ENCODE measurements at places on chromosomes 12 and 14.

GRCh38 chr12:78181544-78182162 is 351.0 kb downstream of the NAV3 start:
- no peak for DNase-seq

DNA sequence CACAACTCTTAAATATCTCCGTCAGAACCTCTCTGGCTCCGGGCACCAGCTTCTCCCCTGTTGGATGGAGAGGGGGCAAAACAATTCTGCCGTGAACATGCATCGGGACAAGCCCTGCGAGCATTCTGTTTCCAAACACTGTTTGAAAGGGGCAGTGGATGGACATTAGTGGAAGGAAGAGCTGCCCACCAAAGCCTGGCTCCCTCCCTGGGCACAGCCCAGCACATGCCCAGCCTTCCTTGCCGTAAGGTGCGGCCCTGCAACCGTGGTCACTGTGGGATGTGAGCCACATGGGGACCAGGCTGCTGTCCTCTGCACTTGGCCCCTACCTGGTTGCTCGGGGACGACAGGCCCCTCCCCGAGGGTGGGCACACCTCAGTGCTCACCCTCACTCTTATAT is 54.0 kb downstream of the TRAFD1 start:
- no peak for DNase-seq

- DNase-seq, result no peak
Observed at GRCh38 chr12:7139200-7139599, 9.0 kb downstream of the CLSTN3 start.

DNA sequence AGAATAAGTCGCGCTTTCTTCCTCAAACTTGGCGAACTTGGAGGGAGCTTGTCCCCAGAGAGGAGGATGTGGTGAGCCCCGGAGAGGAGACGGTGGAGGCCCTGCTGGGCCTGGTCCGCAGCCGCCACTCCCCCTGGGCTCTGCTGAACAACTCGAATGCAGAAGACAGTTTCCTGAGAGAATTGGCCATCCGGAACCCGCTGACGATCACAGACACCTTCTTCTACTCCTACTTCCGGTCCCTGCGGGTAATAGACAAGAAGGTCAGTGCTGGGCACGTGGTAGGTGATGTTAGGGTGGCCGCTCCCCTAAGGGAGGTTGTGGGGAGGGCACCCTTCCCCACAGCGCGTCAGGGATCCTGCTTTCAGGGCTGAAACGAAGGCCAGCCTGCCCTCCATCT is 1.6 kb downstream of the LRRC43 start:
- no peak for DNase-seq

DNA sequence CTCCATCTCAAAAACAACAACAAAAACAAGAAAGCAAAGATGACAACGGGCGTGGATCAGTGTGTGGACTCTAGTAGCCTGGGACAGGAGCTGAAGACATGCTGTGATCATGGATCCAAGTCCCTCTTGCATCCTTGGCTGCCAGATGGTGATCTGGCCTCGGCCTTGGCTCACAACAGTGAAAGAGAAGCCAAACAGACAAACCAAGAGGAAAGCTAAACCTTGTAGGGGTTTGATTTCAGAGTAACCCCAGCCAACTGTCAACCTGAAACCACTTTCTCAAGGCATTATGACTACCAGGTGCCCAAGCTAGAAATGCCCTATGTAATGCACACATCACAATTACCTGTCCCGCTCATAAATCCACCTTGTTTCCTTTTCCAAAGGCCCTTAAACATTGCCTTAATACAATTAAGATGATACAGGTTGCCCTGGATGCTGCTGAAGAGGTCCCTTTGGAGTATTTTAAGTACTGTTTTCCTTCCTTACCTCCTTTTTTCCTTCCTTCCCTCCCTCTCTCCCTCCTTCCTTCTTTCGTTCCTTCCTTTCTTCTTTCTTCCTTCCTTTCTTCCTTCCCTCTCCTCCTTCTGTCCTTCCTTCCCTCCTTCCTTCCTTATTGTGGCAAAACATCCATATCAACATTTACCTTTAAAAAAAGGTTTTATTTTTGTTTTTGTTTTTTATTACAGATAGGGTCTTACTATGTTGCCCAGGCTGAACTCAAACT is 41.4 kb upstream of the NINJ2 start:
- no peak for DNase-seq

- DNase-seq, result no peak
Observed at GRCh38 chr14:88562532-88562830, 356 bp upstream of the ZC3H14 start.

- no peak for DNase-seq
Observed at GRCh38 chr12:126581655-126582054, 1516.4 kb downstream of the AACS start.

DNA sequence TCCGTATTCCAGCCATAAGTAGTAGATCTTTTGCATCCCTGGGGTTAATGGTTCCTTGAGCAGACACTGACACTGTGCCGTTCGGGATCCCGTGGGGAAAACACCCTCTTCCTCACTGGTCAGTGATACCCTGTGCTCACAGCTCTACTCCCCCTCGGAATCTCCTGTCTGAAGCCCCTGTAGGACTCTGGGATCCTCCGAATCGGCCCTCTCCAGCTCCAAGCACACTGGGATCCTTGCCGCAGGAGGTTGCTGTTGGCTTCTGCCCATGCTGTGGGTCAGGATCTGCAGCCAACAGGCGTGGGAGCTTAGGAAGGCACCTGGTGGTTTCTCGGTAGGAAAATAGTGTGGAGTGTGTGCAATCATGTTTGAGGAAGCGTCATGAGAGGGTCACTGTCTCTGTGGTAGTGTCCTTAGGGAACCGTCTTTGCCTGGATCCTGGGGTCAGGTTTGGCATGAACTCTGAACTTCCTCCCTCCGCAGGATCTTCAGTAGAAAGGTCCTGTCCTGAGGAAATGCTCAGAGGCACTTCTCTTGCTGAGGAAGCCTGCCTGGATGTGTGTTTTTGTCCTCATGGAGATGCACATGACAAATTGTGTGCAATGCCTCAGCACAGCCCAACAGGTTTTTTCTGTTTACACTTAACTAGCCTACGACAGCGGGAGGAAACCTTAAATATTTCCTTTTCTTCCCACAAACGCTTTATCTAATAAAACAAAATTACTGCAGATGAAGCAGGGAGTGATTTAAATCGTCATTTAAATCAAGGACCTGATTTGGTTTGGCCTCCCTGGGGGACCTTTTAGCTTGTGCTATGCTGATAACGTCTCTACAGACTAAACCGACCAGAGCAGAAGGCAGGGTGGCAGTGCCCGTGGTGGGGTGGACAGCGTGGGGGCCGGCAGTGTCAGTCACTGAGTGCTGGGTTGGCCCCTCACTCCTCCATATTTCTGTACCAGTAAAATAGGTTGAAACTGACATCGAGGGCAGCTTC is 18.7 kb downstream of the FBXL14 start:
- DNase-seq, result no peak

- DNase-seq, result no peak
Observed at GRCh38 chr14:36428350-36428749, 91.7 kb downstream of the NKX2-1 start.

DNA sequence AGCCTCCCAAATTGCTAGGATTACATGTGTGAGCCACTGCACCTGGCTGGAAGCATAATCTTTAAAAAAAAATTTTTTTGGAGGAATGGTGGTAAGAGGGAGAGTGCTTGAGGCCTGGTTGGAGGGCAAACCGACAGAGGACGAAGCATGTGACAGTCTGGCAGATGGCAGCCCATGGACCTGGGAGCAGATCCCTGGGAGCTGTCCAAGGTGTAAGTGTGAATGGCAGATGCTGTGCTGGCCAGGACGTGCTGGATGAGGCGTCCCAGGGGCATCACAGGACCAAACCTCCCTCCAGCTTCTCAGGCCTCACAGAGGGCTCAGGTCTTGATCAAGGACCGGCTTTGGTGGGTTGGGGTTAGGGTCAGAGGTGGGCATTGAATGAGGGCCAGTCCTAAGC is 128.4 kb upstream of the NCOR2 start:
- DNase-seq, result no peak

DNA sequence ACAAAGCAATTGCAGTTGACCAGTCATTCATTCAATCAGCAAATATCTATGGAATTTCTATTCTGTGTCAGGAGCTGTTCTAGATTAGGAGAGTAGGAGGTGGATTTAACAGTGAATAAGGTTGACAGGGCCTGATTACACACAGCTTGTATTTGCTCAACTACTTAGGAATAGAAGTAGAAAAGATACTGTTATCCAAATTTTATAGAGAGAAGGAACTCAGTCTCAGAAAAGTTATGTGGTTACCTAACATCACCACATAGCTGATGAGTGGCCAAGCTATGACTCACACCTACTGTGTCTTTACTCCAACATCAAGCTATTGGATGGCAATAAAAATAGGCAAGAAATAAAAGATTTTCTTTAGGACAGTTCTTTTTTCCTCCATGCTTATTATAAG is 374.8 kb downstream of the RMST start:
- no peak for DNase-seq

GRCh38 chr12:62879691-62880090 is 55.3 kb downstream of the PPM1H start:
- no peak for DNase-seq

GRCh38 chr12:132206046-132206434 is 61.8 kb downstream of the NOC4L start:
- DNase-seq, result no peak

- no peak for DNase-seq
Observed at GRCh38 chr14:95472819-95473251, 43.6 kb downstream of the SYNE3 start.

GRCh38 chr14:34742270-34743115 is 28.1 kb upstream of the CFL2 start:
- no peak for DNase-seq

- DNase-seq, result no peak
Observed at GRCh38 chr14:61098721-61099120, 117.7 kb downstream of the SLC38A6 start.

DNA sequence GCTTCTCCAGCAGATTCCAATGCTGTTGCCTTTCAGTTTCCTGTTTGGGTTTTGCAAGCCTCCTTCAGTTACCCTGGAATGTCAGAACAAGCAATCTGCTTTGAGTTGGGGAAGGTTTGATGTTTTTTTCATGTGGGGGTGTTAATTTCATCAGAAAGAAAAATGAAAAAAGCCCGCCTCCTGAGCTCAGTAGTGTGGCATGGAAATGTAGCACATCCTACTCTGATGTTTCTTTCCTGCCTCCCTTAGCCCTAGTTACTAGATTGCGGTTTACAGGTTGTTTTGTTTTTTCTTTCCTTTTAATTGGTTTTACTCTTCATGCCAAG is 22.6 kb downstream of the IFNG-AS1 start:
- DNase-seq, result no peak

GRCh38 chr12:12720672-12721161 is 3.5 kb downstream of the CDKN1B start:
- no peak for DNase-seq

GRCh38 chr12:45879363-45879895 is 110.9 kb downstream of the SCAF11 start:
- no peak for DNase-seq

GRCh38 chr12:5232826-5233500 is 189.3 kb downstream of the KCNA5 start:
- no peak for DNase-seq

DNA sequence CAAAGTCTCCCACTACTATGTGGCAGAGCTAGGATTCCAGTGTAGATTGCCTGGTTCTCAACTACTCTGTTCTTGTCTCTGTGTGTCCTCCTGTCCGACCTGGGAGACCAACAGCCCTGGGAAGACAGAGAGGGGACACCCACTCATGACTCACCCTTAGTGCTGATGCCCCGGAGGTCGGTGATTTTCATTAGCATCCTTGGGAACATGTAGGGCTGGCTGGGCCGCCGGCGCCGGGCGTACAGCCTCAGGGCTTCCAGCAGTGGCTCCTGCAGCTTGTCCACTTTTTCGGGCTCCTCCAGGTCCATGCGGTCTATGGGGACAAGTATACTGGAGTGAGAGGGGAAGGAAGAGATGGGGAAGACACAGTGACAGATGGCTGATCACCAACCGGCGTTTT is 5.9 kb upstream of the ITGB7 start:
- no peak for DNase-seq

GRCh38 chr14:46480817-46481216 is 170.8 kb downstream of the RPL10L start:
- DNase-seq, result no peak

- DNase-seq, result no peak
Observed at GRCh38 chr12:1878214-1878613, 40.2 kb downstream of the CACNA2D4 start.

DNA sequence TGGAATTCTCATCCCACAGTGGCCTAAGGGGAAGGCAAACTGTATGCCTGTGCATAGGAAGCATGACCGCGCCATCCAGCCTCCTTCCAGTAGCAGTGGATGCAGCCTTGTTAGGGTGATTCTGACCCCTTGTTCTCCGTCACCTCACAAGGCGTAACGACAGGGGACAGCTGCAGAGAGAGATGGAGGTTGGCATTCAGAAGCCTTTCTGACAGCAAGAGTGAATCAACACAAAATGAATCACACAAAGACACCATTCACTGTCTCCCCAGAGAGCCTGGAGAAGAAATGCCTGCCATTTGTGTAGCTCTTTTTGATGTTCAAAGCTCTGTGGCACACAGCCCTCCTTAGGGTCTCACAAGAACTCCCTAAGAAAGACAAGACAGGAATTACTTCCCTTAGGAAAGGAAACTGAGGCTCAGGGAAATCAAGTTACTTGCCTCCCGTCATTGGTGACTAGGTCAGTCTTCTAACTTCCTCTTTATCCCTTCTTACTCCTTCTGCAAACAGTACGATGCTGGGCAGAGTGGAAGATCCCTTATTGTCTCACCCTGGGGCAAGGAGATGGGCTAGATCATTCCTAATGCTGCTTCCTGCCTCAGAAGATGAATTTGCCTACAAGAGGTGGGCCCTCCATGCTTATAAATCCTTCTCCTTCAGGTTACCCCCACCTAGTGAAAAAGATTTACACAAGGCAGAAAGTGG is 280.9 kb downstream of the CACNA1C start:
- DNase-seq, result no peak

- no peak for DNase-seq
Observed at GRCh38 chr14:55512421-55512820, 67.6 kb upstream of the KTN1 start.

DNA sequence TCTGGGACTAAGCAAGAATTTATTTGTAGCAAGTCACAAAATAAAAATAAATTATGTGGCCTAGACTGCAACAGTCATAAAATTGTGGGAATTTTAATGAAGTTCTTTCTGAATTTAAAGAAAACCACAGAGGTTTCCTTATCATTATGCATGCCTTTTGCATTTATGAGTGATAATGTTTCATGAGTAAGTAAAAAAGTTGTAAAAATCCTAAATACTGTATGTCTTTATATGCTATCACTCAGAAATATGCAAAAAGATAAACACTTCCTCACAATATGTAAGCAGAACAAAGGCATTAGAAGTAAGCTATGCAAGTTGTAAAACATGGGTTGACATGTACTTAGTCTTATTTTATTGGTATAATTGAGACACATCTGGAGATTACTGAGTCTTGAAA is 239.4 kb upstream of the PDE3A start:
- no peak for DNase-seq

- DNase-seq, result no peak
Observed at GRCh38 chr12:98788396-98788795, 143.3 kb downstream of the APAF1 start.

- no peak for DNase-seq
Observed at GRCh38 chr12:65279369-65280112, 1.1 kb downstream of the MSRB3 start.

DNA sequence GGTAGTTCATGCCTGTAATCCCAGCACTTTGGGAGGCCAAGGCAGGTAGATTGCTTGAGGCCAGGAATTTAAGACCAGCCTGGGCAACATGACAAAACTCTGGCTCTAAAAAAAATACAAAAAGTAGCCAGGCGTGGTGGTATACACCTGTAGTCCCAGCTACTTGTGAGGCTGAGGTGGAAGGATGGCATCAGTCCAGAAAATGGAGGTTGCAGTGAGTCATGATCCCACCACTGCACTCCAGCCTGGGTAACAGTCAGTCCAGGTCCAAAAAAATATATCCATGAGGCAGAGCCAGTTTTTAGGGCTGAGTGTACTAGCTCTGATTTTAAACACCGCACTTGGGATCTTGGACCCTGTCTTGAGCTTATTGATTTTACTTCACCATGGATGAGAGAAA is 30.6 kb upstream of the FICD start:
- no peak for DNase-seq
